ENCODE measurements at places on chromosomes 5 and 9.

- no peak for DNase-seq
These were observed 27.6 kb upstream of the SMIM23 start for GRCh38 chr5:171757853-171758535.

DNA sequence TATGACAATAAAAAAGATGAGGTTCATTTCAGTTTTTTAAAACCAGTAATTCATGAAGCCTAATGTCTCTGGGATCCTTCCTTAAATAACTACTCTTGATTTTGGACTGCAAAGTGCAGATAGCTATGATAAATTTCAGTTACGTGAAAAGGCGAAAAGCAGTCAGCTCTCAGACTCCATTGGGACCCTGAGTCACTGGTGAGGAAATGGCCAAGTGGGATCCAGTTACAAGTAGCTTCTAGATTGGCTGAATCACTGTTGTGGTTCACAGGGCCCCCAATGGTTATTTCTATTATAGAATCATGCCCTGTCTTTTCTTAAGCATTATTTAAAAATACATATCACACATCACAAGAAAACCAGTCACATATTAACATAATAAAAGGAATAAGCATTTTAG lies 31.1 kb upstream of the PPP3R2 start:
- DNase-seq, result no peak

DNA sequence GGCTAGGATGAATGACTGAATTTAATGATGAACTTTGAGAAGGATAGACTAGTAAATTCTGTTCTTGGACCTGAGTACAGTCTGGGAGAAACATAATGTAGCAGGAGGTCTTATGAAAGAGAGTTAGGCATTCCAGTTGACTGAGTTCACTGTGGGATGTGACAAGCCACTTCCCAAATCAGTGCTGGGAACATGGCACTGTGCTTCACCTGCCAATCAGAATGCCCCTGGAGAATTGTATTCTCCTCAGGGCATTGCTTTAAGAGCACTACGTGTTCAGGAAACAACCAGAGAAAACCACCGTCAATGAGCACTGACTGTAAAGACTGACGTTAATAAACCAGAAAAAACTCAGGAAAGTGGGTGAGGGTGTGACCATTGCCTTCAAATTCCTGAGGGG lies 1.2 kb downstream of the CCDC107 start:
- no peak for DNase-seq

GRCh38 chr9:1946526-1947283 lies 68.4 kb upstream of the SMARCA2 start:
- DNase-seq, result no peak

DNA sequence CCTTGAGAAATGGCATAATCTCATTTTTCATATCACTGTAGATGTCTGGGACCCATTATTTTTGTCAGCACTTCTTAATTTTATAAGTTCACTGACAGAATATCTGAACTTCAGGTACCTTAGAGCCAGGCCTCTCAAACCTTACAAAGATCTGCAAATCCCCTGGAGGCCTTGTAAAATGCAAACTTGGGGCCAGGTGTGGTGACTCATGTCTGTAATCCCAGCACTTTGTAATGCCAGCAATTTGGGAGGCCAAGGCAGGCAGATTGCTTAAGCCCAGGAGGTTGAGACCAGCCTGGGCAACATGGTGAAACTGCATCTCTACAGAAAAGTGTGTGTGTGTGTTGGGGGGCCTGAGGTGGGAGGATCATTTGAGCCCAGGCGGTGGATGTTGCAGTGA lies 30.8 kb downstream of the RASGRF2 start:
- DNase-seq, result no peak

DNA sequence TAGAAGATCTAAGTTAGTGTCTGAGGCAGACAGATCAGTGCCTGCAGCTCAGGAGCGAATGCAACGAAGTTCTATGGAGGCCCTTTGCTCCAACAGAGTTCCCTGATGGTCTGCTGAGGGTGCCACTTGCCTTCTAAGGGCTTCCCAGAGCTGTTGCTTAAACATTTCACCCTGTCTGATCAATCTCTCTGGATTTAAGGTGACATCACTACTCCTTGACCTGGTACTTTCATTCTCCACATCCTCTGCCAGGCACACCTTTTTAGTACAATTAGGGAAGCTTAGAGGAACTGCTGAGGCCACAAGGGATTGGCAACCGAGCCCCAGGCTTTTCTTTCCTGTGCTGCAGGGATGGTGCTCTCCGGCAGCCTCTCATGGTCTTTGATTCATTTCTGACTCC lies 94.2 kb upstream of the IFNK start:
- DNase-seq, result no peak

DNA sequence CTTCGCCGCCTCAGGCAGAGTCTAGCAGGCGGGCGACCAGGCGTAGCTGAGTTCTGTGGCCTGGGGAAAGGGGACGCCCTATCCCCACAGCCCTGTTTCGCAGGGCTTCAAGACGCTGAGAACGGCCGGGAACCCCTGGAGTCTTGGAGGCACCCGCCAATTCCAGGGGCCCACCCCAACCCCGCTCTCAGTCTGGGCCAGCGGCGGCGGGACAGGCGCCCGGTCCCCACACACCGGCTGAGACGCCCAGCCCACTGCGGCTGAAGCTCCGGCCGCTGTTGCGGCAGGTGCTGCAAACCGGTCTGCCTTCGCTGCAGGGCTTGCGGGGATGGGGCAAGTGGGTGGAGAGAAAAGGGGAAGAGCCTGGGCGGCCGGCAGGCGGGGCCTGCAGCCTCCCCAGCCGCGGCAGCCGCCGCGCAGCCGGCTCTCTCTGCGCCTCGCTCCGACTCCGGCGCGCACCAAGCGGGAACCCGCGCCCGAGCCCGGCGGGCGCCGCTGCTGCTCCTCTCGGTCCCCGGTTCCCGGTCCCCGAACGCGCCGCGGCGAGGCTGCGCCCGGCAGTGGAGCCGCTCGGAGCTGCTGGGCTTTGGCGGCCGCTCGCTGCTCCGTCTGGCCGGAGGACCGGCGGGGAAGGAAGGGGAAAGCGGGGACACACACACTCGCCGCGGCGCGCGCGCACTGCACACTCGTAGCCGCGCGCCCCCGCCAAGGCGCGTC lies at the start of gene PIP5K1B:
Gene PIP5K1B, plus strand, starts transcription at position 427 of the 717 bp plus-strand sequence. CDS start 117,375 bp downstream, outside the sequence.
- DNase-seq, result peak; percentile 26

DNA sequence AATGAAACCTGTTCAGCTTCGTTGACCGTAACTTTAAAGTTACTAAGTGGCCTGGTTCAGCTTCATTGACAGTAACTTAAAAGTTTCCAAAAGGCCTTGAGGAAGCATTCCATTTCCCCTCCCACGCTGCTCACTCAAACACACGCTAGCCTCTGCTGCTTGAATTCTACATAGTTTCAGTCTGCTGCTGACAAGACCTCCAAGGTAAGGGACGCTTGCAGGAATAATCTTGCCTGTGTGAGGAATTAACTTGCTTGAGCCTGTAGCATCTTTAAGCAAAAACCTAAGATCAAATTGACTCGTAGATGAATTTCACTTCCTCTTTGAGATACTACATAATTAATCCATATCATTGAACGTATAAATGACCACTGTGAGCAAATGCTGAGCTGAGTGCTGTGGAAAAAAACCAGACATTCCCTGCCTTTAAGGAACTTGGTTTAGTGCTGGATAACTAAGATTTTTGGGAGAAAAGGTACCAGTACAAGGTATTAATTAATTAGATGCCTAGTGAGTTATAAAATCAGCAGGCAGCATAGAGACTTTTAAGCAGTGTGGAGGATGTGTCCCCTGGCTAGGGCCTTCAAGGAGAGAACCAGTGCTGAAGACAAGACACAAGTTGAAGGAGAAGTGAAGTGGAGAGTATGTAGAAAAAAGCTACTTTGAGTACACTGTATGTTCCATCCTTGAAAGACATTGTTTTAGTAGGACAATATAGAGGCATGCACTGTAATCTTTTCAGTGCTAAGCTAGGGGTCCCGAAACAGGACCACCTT lies 39.2 kb downstream of the GRAMD2B start:
- no peak for DNase-seq

DNA sequence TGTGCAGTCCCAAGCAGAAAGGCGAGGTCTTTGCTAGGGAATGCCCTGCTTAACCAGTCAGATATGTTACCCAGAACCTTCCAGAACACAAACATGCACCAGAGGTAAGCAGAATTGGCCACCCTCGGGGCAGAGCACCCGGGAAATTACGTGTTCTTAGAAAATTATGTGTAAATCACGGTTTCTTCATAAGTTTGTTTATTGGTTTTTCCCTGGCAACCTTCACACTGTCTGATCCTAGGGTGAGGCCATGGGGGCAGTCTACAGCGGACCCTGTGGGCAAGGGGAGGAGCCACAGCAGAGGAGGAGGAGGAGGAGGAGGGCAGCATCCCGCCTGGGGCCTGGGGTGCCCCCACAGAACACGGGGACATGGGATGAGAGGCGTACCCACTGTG lies 31.4 kb downstream of the RXRA start:
- DNase-seq, result no peak

DNA sequence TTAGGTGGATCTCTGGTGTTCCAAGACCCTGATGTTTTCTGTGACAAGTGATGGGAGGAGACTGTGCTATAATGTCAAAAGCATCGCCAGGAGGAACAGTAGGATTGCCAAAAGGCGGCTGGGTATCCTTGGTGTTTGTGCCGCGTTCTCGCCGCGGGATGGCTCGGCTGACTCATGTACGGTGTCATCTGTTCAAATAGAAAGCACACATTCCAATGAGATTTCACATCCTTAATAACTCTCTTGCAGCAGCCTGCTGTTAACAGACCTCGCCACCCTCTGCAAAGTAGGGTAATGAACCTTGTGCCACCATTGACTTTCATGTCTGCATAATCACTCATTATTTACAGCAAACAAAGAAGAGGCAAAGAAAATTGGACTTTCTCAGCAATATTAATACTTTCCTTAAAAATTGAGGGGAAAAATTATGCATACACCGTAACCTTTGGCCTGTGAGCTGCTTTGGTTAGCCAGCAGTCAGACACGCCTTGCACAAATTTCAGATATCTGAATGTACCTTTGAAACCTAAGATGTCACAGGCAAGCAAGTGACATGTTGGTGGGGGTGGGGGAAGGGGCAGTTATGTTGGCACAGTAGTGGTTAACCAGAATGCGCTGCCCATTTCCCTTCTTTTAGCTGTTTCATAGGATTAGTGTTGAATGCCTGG lies 289.4 kb downstream of the EFNA5 start:
- DNase-seq, result no peak

GRCh38 chr5:172686539-172687390 lies 45.7 kb downstream of the NEURL1B start:
- no peak for DNase-seq

DNA sequence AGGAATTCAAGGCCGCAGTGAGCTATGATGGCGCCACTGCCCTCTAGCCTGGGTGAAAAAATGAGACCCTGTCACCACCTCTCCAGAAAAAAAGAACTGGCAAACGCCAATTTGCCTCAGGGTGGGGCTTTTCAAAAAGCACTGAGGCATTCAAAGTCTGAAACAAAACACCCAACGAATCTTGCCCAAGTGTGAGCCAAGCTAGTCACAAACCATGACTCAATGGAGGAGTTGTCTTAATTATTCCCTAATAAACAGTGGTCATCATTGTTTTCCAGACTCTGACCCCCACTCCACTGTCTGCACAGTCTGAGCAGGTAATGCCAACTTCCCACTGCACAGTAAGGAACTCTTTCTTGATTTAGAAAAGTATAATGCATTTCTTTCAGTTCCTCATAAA lies 16.8 kb downstream of the FRMD3 start:
- no peak for DNase-seq

DNA sequence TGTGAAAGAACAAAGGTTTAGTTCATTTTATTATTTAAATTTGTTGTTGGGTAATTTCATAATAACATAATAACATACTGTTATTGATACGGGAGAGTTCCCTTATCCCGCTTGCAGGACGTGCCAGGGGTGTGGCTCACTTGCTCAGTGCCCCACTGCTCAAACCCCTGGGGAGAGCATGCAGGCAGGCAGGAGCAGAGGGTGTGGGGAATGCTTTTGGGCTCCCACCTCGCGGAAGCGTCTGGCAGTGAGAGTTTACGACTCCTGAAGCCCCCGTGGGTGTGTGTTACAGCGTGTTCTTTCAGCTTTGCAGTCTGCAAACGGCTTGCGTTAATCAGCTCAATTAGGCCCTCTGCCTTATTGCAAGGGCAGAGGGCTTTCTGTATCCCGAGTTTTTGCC lies 675.9 kb downstream of the SEMA5A start:
- no peak for DNase-seq

DNA sequence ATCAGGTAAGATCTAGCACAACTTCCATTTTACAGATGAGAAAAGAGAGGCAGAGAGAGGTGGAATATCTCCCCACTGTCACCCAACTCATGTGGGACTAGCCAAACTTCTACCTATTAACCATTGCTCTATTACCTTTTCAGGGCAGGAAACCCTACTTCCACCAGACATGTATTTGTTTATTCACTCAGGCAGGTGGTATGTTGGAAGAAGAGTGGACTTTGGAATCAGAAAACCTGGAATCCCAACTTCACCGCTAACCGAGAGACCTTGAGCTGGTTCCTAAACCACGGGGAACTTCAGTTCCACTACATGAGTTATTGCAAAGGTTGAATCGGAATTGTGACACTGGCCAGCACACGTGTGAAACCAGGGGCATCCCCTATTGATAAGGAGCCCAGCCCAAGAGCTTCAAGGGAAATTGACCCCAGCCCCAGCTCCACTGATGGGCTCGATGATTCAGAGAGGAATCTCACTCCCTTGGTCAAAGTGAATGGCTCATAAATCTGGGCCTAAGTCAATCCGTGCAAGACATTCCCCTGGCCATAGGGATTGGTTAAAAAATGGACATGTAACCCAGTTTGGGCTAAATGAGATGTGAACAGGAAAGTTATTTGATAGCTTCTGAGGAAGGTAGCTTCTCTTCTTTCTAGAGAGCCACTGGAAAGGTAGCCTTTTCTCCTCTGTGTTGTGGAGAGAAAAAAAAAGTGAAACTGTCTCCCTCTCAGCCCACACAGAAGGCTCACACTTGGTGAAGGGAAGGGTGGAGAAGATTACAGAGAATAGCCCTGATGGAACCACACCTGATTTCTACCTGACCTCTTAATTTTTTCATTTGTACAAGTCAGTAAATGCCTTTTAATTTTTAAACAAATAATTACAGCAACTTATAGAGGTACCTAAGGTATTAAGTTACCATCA lies 5.5 kb upstream of the GLIS3 start:
- DNase-seq, result no peak
